Epithelial cell of prostate (primary cell): ENCODE measurements at places on chromosomes 6 and 20.
A peak's percentile ranks its signal among the peaks of the same experiment; 100 is the strongest.

DNA sequence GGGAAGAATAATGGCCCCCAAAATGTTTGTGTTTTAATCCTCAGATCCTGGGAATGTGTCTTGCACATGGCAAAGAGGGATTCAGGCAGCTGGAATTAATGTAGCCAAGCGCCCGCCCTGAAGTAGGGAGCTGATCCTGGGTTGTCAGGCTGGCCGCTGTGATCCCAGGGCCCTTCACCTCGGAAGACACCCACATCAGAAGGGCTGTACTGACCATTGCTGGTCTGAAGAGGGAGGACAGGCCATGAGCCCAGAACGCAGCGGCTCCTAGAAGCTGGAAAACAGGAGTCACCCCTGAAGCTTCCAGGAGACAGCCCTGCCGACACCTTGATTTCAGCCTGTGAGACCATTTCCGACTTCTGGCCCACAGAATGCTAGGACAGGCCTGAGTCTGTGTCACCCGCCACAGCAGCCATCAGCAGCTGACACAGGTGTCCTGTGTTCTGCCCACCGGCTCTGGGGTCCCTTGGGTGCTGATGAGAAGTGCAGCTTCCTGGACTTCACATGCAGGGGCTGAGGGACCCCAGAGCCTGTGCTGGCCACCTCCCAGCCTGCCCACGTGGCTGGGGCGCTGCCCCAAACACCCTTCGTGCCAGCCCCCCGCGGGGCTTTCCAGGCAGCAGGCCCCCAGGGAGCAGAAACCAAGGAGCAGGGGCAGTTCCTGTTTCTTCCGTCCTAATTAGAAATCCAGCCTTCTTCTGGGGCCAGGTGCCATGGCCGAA, 86.3 kb downstream of the ERMARD start:
- no peak for DNase-seq

GRCh38 chr6:165204807-165205545, 104.4 kb downstream of the C6orf118 start:
- no peak for DNase-seq

DNA sequence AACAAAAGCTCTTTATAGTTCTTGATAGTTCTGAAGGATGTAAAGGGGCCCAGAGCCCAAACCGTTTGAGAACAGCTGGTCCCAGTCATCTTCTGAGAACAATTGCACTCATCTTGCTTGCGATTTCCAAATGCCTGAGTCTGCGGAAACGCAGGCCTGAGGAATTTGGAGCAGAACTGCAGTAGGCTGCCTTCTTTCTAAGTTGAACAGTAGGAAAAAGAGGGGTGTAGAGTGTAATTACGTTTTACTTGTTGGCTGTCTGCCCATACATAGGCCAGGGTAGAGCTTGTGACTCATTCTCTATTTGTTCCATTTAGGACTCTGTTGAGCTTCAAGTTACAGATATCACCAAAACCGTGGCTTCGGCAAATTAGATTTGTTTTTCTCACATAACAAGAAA, 42.0 kb upstream of the KIF16B start:
- DNase-seq = no peak

DNA sequence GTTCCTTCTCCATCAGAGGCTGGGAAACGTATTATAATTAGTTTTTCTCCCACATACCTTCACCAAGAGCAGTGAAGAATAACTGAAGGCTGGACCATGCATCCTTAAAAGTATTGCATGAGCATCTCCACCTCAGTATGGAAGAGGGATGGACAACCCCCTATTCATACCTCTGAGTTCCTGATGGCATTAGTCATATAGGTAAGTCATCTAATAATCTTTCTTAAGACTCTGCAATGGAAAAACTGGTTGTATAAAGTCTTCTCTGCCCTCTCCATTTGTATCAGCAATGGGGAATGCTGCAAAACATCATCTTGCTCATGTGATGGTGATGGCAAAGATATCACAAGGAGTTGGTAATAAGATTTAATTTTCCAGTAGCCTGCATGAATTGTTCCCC, 24.5 kb downstream of the PGM3 start:
- no peak for DNase-seq

DNA sequence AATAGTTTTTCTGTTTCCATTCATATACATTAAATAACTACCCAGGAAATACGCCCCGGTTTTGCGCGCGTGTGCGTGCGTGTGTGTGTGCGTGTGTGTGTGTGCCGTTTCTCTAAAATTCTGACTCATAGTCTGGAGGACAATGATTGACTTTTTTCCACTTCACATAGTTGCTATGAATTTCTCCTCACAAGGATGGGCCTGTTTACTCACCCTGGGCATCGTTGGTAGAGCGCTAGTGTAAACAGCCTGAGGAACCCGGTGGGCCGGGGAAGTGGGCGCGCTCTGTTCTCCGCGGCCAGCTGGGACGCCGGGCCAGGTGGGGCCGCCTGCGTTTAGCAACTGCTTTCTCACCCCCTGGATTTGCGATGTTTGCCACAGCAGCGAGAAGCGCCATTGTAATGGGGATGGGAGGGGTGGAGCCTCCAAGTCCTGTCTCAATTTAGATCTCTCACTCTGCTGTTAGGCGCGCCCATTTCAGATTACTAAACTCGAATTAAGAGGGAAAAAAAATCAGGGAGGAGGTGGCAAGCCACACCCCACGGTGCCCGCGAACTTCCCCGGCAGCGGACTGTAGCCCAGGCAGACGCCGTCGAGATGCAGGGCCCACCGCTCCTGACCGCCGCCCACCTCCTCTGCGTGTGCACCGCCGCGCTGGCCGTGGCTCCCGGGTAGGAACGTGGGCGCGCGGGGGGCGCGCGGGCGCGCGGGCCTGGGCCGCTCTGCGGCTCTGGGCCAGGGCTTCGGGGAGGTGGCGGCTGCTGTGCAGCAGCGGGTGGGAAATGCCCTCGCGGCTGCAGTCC, at the start of gene CD109:
Gene CD109, plus strand, starts transcription at position 585 of the 803 bp plus-strand sequence. Its CDS starts 13 bp downstream, at position 598.
- DNase-seq = peak; percentile 78

DNA sequence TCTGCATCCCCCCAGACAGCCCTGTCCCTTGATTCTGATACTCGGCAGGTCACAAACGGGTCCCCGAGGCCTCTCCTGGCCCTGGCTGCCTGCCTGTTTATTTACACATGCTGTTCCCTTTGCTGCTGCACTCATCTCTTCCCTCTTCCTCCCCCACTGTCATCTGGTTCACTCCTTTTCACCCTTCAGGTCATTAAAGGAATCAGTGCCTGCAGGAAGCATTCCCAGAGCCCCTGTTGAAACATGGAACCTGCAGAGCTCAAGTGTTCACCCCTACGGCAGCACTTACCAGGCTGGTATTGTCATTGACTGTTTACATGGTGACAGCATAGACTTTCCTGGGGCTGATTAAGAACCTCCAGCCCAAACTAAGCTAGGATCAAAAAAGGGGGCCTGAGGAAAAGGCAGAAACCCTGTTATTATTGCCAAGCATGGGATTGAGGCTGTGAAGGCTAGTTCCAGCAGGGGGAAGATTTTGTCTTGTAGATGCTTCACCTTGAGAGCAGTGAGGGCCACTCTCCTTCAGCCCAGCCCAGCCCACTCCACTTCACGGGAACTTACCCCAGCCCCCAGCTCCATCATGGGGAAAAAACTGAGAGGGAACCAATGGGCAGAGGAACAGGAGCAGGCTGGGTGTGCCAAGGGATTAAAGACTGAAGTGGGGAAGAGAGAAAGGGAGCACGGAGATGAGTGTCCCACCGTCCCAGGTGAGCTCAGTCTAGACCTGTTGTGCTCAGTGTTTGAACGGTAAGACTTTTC, 73.2 kb downstream of the JPH2 start:
- no peak for DNase-seq

GRCh38 chr6:110331390-110331789, 26.8 kb downstream of the METTL24 start:
- no peak for DNase-seq

GRCh38 chr6:112466373-112467151, 119.4 kb downstream of the RFPL4B start:
- DNase-seq = peak; percentile 12

GRCh38 chr6:12446394-12446793, 156.2 kb downstream of the EDN1 start:
- no peak for DNase-seq
